ENCODE measurements at places on chromosomes 2 and 18.

GRCh38 chr2:126536605-126537200 is 119.3 kb upstream of the GYPC start:
- no peak for DNase-seq

- DNase-seq: no peak
Measured at GRCh38 chr2:45329045-45329677, 281.9 kb downstream of the SRBD1 start.

DNA sequence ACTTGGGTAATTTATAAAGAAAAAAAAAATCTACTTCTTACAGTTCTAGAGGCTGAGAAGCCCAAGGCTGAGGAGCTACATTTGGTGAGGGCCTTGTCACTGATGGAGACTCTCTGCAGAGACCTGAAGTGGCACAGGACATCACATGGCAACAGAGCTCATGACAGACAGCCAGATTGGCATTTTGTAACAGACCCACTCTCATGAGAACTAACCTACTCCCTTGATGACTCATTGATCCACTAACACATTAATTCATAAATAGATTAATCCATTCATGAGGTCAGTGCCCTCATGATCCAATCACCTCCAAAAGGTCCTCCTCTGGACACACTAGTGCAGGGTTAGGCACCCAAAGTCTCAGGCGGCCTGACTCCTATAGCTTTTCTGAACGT is 318.4 kb downstream of the GULP1 start:
- no peak for DNase-seq

DNA sequence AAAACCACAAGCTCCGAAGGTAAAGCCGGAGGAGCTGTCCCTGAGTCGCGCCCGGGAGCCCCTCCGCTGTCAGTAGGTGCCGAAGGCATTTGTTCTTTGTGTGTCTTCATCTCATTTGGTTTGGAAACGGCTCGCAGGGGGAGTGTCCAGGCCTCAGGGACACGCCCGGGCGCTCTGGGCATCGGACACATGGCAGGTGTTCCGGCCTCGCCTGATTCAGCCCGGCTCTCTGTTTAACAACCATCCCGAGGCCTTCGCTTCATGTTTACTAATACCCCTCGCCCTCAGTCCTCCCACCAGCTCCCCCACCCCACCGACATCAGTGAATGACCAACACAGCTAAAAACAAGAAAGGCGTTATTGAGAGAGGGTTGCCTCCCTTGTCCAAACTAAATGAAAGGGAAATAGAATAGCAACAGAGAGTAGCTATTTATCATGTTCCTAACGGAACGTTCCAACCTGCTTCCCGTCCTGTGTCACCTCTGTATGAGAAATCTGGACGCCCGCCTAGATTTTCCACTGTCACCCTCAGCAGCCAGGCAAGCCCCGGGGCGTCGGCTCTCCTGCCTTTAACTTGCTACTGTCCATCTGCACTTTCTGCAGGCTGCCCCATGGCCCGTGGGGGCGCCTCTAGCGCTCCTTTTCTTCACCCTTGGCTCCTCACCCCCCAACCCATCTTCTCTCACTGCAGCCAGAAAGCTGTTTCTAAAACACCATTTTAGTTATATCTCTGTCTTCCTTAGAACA is 73.9 kb downstream of the MYCN start:
- no peak for DNase-seq

- no peak for DNase-seq
Measured at GRCh38 chr2:138035608-138036217, 71.4 kb downstream of the HNMT start.

DNA sequence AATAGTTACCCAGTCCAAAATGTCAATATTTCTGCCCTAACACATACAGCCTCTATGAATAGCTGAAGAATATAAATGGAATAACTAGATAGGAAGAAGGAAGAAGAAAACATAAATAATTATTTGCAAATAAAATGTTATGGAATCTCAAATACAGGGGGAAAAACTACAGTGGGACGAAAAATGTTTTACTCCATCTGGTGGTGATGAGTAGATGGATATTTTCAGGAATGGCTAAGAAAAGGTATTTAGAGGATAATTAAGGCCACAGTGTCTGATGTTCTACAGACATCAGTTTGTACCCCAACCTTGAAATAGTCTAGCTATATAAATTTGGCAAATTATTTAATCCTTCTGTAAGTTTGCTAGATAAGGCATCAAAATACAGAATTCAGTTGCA is 178.1 kb upstream of the FSHR start:
- no peak for DNase-seq

DNA sequence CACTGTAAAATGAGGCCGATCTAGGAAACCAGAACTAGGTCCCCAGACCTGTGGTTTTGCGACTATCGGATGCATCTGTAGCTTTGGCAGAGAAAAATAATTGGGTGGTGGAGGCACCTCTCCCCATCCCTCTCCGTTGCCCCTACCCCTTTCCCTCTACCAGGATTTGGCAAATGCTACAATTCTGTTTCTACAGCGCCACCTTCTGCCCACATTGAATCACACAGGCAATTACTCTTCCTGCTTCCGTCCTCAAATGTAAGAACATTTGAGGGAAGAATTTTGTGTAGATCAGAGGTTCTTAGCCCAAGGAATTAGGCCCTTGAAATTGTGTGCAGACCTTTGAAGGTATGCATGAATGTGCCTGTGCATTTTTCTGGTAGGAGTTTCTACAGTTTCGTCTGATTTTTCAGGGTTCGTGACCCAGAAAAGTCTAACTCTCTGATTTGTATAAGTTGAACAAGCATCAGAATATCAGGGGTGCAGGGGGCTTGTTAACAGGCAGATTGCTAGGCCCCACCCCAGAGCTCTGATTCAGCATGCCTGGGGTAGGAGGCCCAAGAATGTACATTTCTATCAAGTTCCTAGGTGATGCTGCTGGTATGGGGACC is 11.2 kb downstream of the ATP6V1B1 start:
- peak; percentile 26 for DNase-seq

DNA sequence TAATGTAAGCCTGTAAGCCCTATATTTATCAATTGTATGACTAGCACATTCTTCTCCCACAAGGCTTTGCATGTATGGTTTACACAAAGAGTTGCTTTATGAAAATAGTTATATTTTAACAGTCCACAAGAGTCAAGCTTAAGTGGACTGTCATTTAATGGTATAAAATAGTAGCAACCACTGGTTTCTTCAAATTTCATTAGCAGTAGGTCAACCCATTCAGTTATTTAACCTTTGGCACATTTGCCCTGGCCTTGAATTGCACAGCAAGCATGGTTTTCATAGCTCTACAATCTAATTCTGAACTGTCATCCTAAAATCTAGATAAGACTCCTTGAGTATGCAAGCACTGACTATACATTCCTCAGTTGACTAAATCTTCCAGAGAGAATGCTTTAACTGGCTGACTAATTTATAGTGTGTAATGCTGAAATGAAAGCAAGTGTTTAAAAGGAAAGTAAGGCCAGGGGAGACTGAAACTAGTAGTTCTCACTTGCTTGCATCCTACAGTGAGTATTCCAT is 1.8 kb downstream of the DPP4 start:
- DNase-seq: no peak

- peak; percentile 98 for DNase-seq
Measured at GRCh38 chr2:231780909-231781797, at the start of gene PDE6D. Gene PDE6D (minus strand): TSS chr2:231781282. CDS start chr2:231781114, 168 bp downstream.

DNA sequence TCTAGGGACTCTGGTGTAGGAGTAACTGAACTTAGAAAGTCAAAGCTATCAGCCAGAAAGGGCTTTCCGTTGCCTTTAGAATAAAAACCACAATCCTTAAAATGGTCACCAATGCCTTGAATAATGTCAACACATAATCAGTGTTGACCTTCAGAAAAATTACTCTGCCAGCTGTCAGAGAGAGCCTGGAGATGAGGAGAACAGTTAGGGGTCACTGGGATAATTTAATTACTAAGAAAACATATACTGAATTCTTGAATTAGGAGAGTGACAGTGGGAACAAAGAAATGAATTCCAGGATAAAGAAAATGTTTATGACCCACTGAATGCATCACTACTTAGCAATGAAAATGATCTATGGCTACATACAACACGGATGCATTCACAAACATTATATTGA is 23.4 kb upstream of the UGP2 start:
- DNase-seq: no peak

- DNase-seq: no peak
Measured at GRCh38 chr18:45521777-45522176, 93.5 kb upstream of the SLC14A2 start.

GRCh38 chr2:235979037-235979436 is 189.1 kb downstream of the GBX2 start:
- DNase-seq: no peak

GRCh38 chr18:73674125-73674865 is 473.3 kb downstream of the FBXO15 start:
- no peak for DNase-seq

DNA sequence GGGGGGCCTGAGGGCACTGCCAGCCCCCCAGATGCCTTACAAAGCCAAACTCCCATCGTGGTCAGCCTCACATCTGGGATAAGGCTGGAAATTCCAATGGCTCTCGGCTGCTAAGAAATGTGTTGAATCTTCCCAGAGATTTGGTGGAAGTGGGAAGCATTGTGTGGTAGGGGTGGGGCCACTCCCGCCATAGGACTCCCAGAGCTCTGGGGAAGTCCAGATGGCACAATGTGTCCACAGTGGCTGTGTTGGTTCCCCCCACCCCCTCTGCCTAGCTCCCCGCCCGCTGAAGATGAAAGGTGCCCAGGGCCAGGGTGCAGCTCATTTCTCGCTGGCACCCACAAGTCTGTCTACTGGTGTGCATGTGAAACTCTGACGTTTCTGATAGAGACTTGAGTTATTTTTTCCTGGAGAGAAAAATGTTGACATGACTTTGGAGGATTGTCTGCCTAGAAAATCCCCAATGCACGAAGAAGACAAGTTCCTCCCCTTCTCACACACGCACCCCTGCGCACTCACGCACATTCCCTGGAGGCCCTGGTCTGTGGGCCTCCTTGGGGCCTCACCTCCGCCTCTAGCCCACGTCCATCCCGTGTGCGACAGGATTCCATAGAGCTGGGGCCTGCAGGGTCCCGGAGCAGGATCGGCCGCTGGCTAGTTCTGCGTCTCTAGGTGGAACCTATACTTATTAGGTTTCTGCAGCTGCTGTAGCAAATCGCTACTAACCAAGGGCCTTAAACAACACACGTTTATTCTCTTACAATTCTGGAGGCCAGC is 199.1 kb downstream of the ZFP36L2 start:
- no peak for DNase-seq

DNA sequence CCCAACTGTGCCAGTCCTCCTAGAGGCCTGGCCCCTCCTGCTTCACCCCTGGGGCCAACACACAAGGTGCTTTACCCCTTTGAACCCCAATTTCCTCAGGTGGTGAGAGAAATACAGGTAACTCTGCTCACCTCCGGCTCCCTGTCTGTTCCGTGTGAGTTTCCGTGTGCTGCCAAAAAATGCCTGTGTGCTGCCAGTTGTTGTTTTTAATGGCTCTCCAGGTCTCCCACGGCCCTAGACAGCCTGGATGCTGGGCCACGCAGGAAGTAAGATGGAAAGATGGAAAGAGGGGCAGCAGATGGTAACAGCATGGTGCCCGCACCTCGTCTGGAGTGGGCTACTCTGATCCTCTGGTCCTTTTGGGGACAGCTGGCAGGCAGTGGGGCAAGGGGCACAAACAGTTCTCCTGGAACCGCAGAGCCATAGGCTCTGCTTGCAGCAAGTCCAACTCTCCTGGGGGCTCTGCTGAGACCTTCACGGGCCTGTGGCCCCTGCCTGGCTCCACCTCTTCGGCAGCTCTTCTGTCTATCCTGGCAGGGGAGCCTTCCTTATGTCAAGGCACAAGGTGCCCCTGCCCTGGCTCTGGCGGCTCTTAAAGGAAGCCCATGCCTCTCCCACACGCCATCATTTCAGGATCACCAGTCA is 4.3 kb upstream of the ARHGEF4 start:
- no peak for DNase-seq

DNA sequence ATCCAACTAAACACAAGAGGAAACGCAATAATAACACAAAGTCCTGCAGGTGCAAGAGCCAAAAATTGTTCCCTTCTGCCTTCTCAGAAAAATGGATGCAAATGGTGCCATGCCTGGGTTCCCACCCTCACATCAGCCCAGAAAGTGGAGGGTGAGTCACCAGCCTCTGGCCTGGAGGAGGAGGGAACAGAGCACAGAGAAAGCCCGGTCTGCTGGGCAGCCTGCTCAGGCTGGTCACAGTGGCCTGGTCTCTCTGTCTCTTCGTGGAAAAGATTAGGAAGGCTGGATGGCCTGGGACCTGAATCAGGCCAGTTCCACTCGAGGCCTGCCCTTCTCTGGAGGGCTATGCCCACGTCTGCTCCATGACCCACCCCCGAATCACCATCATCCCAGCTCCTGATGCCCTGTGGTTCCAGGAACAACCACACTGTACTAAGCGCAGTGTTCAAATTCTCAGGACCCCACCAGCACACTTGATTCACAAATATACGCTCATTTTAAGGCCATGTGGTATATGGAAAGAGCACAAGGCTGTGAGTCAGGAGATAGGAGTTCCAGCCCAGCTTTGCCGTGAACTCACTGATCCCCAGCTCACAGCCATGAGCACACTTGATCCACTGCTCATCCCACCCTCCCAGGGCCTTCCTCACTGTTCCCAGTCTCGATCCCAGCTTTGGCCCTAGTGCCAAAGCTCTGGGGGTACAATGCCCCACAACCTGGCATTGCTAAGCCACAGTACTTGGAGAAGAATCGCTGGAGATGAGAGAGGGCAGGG is 82.1 kb downstream of the ZBTB7C start:
- DNase-seq: no peak

GRCh38 chr2:176114930-176115625 is 1.5 kb upstream of the HOXD10 start:
- no peak for DNase-seq

GRCh38 chr18:75293591-75293990 is 83.0 kb downstream of the TSHZ1 start:
- peak; percentile 73 for DNase-seq

GRCh38 chr2:162478721-162479129 is 134.8 kb downstream of the GCA start:
- no peak for DNase-seq

- DNase-seq: peak; percentile 71
Measured at GRCh38 chr2:28717339-28717758, 34.3 kb upstream of the PPP1CB start.

DNA sequence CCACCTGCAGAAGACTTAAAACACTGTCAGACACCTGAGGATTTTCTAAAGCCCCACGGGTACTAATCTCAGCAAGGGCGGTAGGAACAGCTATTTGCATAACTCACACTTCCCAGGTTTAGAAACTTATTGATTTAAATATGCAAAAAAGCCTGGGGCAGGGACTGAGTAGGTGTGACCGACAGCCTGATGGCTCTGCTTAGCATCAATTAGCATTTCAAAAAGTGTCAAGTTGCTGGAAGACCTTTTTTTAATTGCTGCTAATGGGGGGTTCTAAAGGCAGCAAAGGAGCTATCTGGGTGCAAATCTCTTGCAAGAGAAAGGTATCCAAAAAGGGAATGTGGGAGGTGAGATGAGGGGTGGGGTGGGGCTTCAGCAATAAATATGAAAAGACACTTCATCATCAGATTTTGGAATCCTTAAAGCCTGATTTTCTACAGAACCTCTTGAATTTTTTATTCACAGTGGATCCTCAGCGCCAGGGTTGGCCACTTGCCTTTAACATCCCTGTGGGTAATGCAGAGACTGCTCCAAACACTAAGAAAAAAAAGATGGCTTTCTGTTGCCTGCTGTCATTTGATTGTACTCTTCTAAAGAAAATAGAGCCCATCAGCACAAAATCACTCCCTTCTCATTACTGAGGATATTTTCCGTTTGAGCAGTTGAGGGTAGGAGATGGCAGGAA is 121.1 kb upstream of the RMP24 start:
- no peak for DNase-seq

GRCh38 chr2:132911726-132912724 is 242.0 kb upstream of the LYPD1 start:
- no peak for DNase-seq

- no peak for DNase-seq
Measured at GRCh38 chr18:60861575-60861974, 471.7 kb upstream of the CDH20 start.
